ENCODE measurements at places on chromosomes 11 and 22. TPM values are rescaled to one million over a fixed set of nuclear protein-coding genes. Genes with fewer than 3 reads are reported as not detected.

The NLRP14 gene
- total RNA-seq = not detected

The NXPE1 gene
- total RNA-seq = not detected

The SMTNL1 gene
- not detected for total RNA-seq

The OSBPL5 gene
- 3.5 TPM for total RNA-seq

The PIK3C2A gene
- total RNA-seq = 24.0 TPM

The PAX6 gene
- not detected for total RNA-seq

The SAA4 gene
- total RNA-seq = not detected

The GSTP1 gene
- 139 TPM for total RNA-seq

- no peaks in the 10 kb centered on the region for H3K4me1 ChIP-seq
- H3K27ac ChIP-seq = no peak overlapping the region
- no peak for DNase-seq
Measured at GRCh38 chr11:64534391-64534801, 56.6 kb upstream of the SLC22A12 start.

DNA sequence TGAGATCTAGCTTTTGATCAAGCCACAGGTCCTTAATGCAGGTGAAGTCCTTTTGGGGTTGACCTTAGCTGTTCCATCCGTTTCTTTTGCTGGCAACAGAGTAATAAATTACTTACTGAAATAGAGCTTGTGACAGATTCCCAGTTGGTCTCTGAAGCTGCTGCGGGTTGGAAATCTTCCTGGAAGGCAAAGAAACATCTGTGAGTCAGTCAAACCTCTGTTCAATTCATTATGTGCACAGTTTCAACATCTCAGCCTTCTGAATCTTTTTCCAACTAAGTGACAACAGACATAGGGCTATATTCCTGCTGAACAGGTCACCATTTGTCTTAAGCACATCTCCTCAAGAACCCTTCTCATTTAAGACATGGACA is 88.9 kb upstream of the DDI1 start:
- no peaks in the 10 kb centered on the region for H3K36me3 ChIP-seq
- H3K27ac ChIP-seq = no peak overlapping the region
- no peak overlapping the region for H3K4me3 ChIP-seq
- no peaks in the 10 kb centered on the region for H3K4me1 ChIP-seq

DNA sequence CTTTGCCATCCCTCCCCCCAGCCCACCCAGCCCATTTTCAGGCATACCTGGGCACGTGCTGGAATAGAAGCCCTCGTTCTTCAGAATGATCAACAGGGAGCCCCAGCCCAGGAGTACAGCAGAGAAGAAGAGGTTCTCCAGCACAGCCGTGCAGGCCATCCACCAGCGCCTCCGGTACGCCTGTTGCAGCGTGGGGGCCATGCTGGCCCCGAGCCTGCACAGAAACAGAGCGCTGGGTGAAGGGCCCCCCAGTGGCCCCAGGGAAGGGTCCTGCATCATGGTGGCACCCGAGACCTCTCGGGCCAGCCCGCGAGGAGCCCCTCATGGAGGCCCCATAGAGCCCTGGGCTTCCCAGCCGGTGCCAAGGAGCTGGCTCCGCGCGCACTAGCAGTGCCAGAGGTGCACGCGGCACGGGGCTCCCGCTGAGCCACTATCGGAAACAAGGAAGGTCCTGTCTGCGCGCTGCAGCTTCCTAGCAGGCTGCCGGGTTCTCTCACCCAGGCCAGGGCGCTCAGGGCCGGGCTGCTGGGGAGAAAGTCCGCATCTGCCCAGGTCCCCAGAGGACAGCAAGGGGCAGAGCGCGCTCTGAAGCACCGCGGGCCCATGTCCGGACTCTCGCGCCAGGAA is 1.5 kb downstream of the SLC43A1 start:
- peaks cover 12% of the 10 kb centered on the region for H3K36me3 ChIP-seq
- H3K27ac ChIP-seq = peak overlapping the region; percentile 63
- peaks cover 5% of the 10 kb centered on the region for H3K4me1 ChIP-seq
- peak overlapping the region; percentile 63 for H3K4me3 ChIP-seq

DNA sequence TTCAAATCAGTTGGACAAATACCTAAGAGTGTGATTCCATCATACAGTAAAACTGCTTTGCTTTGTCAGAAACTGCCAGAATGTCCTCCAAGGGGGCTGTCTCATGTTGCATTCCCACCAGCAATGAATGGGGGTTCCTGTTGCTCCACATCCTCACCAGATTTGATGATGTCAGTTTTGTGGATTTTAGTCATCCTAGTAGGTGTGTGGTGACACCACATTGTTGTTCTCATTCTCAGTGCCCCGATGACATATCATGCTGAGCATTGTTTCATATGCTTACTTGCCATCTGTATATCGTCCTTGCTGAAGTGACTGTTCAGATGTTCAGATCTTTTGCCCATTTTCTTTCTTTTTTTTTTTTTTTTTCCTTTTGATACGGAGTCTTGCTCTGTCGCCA is 37.0 kb downstream of the CDPF1 start:
- H3K27me3 ChIP-seq = no peaks in the 10 kb centered on the region
- DNase-seq = no peak
- H3K36me3 ChIP-seq = no peaks in the 10 kb centered on the region

DNA sequence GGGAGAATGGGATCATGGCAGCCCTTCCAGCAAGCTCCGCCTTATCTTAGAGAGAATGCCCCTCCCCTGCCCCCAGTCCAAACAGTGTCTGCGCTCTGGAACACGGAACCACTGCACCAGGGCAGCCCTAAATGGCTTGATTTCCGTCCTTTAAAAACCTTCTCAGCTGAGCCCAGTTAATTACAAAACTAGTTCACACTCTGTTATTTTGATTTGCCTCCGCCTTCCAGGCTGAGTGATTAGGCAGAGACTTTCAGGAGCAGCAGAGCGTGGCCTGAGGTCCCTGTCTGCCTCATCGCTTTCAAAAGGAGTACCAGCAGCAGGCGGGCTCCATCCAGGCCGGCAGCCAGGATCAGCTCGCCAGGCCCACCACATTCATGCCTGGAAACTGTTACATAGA is 313.0 kb downstream of the BRD1 start:
- no peaks in the 10 kb centered on the region for H3K36me3 ChIP-seq
- no peaks in the 10 kb centered on the region for H3K27me3 ChIP-seq
- no peak overlapping the region for H3K4me3 ChIP-seq
- no peaks in the 10 kb centered on the region for H3K4me1 ChIP-seq
- DNase-seq = no peak
- no peak overlapping the region for H3K27ac ChIP-seq

DNA sequence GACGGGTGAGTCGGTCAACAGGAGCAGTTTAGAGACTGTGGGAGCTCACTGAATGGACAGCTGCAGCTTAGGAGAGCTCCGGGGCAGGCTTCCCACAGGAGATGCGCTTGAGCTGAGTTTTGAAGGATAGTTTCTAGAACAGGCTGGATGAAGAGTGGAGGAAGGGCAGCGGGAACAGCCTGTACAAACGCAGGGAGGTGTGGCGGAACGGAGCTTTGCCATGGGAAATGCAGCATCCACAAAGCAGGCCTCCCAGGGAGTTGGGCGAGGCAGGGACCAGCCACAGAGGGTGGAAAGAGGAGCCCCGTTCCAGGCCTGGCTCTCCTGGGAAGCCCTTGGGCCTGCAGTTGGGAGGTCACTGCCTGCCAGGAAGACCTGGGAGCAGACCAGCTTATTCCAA is 26.8 kb upstream of the TEF start:
- no peak overlapping the region for H3K4me3 ChIP-seq
- H3K27ac ChIP-seq = no peak overlapping the region
- H3K4me1 ChIP-seq = no peaks in the 10 kb centered on the region
- DNase-seq = no peak

GRCh38 chr22:33220476-33221080 is 162.4 kb upstream of the SYN3 start:
- no peak overlapping the region for H3K27ac ChIP-seq
- H3K36me3 ChIP-seq = no peaks in the 10 kb centered on the region
- H3K4me3 ChIP-seq = no peak overlapping the region
- DNase-seq = no peak

GRCh38 chr22:37284126-37284804 is 2.0 kb downstream of the CYTH4 start:
- peak overlapping the region; percentile 89 for H3K4me3 ChIP-seq
- peaks cover 20% of the 10 kb centered on the region for H3K4me1 ChIP-seq
- peaks cover 4% of the 10 kb centered on the region for H3K36me3 ChIP-seq
- no peak for DNase-seq

- no peaks in the 10 kb centered on the region for H3K36me3 ChIP-seq
Measured at GRCh38 chr11:46305295-46305694, 27.8 kb downstream of the CREB3L1 start.

DNA sequence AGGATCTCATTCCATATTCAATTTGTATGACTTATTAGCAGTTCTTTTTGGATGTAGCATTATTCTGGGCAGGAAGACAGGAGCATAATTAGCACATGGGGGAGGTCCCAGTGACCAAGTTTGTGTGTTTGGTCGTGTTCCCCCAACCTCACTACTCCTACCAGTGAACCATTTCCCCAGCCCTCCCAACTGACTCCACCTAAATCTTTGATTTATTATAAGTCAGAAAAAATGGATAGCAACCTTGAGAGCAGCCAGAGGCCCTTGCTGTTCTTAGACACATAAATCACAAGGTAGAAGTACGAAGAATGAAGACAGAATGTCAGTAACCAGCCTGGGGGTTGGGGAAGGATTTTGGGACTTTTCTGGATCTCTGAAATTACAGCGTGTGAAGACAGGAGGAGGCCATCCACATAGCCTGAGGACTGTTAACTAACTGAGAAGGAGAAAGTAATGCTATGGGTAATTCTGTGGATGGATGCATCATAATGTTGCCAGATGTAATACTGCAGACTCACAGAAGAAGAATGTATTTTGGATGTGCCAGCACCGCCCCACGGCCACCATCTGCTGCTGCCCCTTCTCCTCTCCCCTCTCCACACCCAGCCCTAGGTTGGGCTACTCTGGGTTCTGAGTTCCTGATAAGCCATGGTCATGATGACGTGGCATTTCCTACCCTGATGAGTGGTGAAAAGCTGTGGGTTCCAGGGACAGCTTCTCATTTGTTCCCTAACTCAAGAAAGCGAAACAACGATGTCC is 124.3 kb upstream of the TTC12 start:
- no peaks in the 10 kb centered on the region for H3K4me1 ChIP-seq
- no peaks in the 10 kb centered on the region for H3K27me3 ChIP-seq
- no peaks in the 10 kb centered on the region for H3K36me3 ChIP-seq

- peaks cover 33% of the 10 kb centered on the region for H3K4me1 ChIP-seq
- no peaks in the 10 kb centered on the region for H3K36me3 ChIP-seq
- H3K4me3 ChIP-seq = no peak overlapping the region
Measured at GRCh38 chr11:102467853-102468580, 15.5 kb upstream of the TMEM123 start.

DNA sequence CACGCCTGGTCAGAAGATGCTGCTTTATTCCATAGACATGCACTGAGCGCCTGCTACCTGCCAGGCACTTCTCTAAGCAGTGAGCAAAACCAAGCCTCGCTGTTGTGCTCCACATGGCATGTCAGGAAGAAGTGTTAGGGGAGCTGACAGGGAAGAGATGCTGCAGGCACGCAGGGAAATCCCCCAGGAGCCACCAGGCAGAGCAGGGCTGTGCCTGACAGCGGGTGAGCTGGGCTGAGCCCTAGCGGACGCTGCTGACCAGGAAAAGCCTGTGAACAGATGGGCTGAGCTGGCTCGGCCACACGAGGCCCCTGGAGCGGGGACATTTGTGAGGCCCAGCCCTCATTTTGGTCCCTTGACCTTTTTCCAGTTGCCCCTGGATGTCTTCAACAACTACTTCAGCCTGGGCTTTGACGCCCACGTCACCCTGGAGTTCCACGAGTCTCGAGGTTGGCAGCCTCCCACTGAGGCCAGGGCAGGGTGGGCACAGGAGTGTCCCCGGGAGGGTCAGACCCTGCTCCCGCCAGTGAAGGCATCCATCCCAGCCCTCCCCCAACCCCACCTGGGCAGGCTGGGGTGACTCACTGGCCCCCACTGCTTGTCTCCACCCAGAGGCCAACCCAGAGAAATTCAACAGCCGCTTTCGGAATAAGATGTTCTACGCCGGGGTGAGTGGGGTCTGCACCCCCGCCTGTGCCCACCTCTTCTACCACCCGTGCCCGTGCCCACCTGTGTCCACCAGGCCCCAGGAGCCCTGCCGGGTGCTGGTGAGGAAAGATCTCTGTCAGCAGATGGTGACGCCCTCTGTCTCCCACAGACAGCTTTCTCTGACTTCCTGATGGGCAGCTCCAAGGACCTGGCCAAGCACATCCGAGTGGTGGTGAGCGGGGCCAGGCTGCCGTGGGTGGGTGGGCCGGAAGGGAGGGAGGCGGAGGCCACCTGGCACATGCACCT is 7.4 kb upstream of the MDK start:
- H3K27me3 ChIP-seq = no peaks in the 10 kb centered on the region
- H3K4me3 ChIP-seq = no peak overlapping the region
- DNase-seq = no peak
- no peaks in the 10 kb centered on the region for H3K4me1 ChIP-seq
- H3K36me3 ChIP-seq = peaks cover 42% of the 10 kb centered on the region

- no peak overlapping the region for H3K27ac ChIP-seq
- H3K27me3 ChIP-seq = no peaks in the 10 kb centered on the region
- DNase-seq = no peak
- H3K4me3 ChIP-seq = no peak overlapping the region
Measured at GRCh38 chr11:11020747-11021149, 162.9 kb upstream of the ZBED5 start.

GRCh38 chr22:39176143-39176713 is 23.7 kb upstream of the CBX7 start:
- DNase-seq = no peak
- H3K4me3 ChIP-seq = no peak overlapping the region
- peaks cover 63% of the 10 kb centered on the region for H3K4me1 ChIP-seq
- no peaks in the 10 kb centered on the region for H3K36me3 ChIP-seq
- no peaks in the 10 kb centered on the region for H3K27me3 ChIP-seq
- no peak overlapping the region for H3K27ac ChIP-seq

GRCh38 chr11:123255909-123256308 is 60.9 kb upstream of the CLMP start:
- H3K36me3 ChIP-seq = no peaks in the 10 kb centered on the region
- no peaks in the 10 kb centered on the region for H3K27me3 ChIP-seq
- DNase-seq = no peak
- no peak overlapping the region for H3K27ac ChIP-seq

DNA sequence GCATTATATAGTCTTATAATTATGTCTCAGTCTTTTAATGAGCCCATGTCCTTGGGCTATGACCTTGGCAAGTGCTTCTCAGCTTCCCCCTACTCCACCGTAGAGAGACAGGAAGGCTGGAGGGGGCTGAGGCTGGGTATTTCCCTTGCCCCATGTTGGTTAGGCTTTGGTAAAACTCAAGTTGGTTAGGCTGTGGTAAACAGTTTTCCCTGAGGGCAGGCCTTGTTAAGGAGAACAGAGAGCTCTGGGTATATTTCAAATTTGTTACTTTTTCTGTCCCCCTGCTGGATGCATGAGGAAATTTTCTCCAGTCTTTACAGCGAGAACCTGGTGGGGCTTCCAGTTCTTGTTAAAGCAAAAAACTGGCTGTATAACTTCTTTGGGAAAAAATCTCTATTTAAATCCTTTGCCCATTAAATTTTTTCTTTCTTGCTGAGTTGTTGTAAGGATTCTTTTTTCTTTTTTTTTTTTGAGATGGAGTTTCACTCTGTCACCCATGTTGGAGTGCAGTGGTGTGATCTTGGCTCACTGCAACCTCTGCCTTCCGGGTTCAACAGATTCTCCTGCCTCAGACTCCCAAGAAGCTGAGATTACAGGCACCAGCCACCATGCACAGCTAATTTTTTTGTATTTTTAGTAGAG is 12.2 kb upstream of the DCHS1 start:
- H3K27me3 ChIP-seq = no peaks in the 10 kb centered on the region
- H3K27ac ChIP-seq = peak overlapping the region; percentile 29
- DNase-seq = peak; percentile 49
- no peak overlapping the region for H3K4me3 ChIP-seq
- no peaks in the 10 kb centered on the region for H3K36me3 ChIP-seq

GRCh38 chr11:15975742-15976141 is 380.6 kb downstream of the SOX6 start:
- no peaks in the 10 kb centered on the region for H3K36me3 ChIP-seq
- no peak overlapping the region for H3K27ac ChIP-seq
- H3K27me3 ChIP-seq = no peaks in the 10 kb centered on the region
- no peak for DNase-seq
- no peaks in the 10 kb centered on the region for H3K4me1 ChIP-seq
- H3K4me3 ChIP-seq = no peak overlapping the region
